A549 treated with CpdA at 1 μM for 4 hours (cell line): ENCODE measurements at places on chromosomes 2 and 18. TPM values are rescaled to one million over a fixed set of nuclear protein-coding genes. Genes with fewer than 3 reads are reported as not detected.

Gene TMEM37
- total RNA-seq: 1.2 to 2.1 TPM (median 1.9 TPM) in 5 replicates

Gene ASXL2
- total RNA-seq: 10.9 to 15.9 TPM (median 14.6 TPM) in 5 replicates

Gene DUSP19
- 0.57 to 1.3 TPM (median 0.61 TPM) in 5 replicates for total RNA-seq

Gene LYG1
- total RNA-seq: 1.3 to 2.0 TPM (median 1.6 TPM) in 5 replicates

Gene SLC4A3
- total RNA-seq: 2.4 to 4.0 TPM (median 2.9 TPM) in 5 replicates

Gene WNT10A
- total RNA-seq: 0.06 to 0.24 TPM (median 0.10 TPM) in 4 of 5 replicates, not detected in the other

Gene FSHR
- not detected in 5 replicates for total RNA-seq

Gene ANKRD62
- total RNA-seq: not detected in 5 replicates

Gene RBMS1
- total RNA-seq: 51.0 to 60.5 TPM (median 58.5 TPM) in 5 replicates

Gene ADAM23
- 8.0 to 10.7 TPM (median 10.3 TPM) in 5 replicates for total RNA-seq
